GM18507 (cell line): ENCODE measurements at places on chromosomes 16 and 17.

- no peak for DNase-seq
Observed at GRCh38 chr16:78638371-78638770, 538.9 kb downstream of the WWOX start.

GRCh38 chr16:47612711-47613110, 151.6 kb downstream of the PHKB start:
- DNase-seq: no peak

- no peak for DNase-seq
Observed at GRCh38 chr16:2675714-2676113, 6.6 kb upstream of the KCTD5 start.

GRCh38 chr16:30186782-30187555, 3.6 kb downstream of the CORO1A start:
- no peak for DNase-seq

DNA sequence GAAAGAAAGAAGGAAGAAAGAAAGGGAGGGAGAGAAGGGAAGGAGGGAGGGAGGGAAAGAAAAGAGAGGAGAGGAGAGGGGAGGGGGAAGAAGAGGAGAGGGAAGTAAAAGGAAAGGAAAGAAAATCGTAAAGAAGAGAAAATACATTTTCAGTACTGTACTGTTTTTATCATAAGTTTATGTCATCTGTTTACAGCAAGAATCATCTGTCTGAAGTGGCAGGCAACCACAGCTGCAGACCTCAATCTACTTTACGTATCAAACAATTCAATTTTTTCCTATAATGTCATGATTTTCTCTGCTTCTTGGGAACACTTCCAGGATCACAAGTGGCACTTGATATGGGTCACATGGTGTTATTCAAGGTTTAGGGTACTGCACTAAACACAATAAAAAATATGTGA, 58.3 kb downstream of the USP32 start:
- DNase-seq: no peak

DNA sequence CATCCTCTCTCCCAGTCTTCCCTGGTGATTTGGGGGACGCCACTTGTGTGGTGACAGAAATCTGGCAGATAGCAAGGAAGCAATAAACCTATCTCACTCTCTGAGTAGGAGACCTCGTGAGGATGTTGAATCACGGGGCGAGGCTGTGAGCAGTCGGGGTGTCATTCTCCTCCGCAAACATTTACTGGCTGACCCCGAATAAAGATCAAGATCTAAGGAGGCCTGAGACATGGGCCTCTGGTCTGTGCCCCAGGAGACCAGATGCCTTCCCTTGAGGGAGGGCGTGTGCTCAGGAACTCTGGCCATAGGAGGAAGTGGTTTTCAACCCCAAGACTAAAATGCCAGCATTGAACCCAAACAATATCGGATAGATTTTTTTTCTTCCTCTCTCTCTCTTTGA, 53.1 kb downstream of the FOXL1 start:
- no peak for DNase-seq

- DNase-seq: no peak
Observed at GRCh38 chr16:46618516-46618915, 2.7 kb downstream of the SHCBP1 start.

DNA sequence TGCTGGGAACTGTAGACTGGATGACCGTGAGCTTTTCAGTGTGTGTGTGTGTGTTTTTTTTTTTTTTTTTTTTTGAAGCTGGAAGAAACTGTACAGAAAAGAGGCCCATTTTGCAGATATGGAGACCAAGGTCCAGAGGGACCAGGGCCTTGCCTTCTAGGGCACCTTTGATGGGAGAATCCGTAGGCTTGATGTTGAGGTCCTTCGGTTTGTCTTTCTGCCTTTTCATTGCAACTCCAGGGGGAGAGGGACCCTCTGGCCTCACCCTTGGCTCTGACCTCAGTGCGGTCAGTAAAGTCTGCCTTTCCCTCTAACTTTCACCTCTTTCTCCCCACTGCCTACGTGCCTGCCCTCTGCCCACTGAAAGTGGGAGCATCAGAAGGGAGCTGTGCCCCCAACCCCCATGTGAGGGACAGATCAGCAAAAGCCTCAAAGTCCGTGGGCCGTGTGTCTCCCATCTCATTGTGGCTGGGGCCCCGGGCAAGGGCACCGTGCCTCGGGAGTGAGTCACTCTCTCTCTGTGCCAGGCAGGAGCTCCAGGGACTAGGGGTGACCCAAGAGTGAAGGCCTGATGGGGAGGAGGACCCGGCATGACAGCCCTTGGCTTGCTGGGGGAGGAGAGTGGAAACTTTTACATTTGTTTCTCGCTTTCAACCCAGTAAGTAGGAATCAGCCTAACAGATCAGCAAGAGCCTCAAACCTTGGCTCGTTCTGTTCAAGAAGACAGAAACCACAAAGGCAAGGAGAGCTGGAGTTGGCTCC, 123.6 kb downstream of the CMIP start:
- DNase-seq: no peak

- no peak for DNase-seq
Observed at GRCh38 chr16:83552228-83552627, 255.6 kb upstream of the HSBP1 start.

- no peak for DNase-seq
Observed at GRCh38 chr16:84198401-84198800, 7.4 kb downstream of the ADAD2 start.

DNA sequence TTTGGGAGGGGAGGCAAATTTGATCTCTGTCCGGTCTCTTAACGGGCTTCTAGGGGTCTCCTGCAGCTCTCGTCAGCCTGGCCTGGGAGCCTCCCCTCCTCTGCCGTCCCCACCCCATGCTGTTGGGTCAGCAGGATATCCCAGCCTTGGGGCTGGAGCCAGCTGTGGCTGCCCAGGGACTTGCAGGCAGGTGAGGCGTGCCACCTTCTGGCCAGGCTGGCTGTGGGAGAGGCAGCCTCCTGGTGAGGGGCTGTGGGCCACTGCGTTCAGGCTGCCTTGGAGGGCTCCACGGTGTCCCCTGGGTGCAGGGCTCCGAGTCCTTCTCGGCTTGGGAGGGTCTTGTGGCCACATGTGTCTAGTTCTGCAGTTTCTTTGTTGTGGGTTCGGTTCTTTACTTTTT, 34.6 kb downstream of the TBCD start:
- no peak for DNase-seq

DNA sequence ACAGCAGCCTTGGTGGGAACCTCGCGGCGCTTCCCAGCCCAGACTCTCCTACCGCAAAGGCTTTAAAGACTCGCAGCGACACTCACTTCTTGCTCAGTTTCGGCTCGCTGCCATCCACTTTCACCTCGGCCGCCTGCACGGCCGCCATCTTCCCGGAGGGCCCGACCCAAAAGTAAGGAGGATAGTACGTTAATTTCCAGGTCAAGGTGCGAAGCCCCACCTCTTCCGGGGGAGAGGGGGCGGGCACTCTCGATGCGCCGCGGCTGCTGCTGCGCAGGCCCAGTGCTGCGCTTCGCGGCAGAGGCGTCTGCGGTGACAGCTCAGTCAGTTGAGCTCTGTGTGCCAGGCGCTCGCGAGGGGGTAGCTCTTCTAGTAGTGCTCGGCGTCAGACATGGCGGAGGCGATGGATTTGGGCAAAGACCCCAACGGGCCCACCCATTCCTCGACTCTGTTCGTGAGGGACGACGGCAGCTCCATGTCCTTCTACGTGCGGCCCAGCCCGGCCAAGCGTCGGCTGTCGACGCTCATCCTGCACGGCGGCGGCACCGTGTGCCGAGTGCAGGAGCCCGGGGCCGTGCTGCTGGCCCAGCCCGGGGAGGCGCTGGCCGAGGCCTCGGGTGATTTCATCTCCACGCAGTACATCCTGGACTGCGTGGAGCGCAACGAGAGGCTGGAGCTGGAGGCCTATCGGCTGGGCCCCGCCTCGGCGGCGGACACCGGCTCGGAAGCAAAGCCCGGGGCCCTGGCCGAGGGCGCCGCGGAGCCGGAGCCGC, at the start of the genes KARS1 and TERF2IP:
KARS1 (minus strand) TSS at position 174 of the 773 bp plus-strand sequence; CDS start at position 148, 26 bp downstream.
TERF2IP (plus strand) TSS at position 282 of the 773 bp plus-strand sequence; CDS start at position 392, 110 bp downstream.
- DNase-seq: peak; percentile 88

GRCh38 chr16:30121741-30122571, 1.1 kb downstream of the MAPK3 start:
- DNase-seq: no peak

DNA sequence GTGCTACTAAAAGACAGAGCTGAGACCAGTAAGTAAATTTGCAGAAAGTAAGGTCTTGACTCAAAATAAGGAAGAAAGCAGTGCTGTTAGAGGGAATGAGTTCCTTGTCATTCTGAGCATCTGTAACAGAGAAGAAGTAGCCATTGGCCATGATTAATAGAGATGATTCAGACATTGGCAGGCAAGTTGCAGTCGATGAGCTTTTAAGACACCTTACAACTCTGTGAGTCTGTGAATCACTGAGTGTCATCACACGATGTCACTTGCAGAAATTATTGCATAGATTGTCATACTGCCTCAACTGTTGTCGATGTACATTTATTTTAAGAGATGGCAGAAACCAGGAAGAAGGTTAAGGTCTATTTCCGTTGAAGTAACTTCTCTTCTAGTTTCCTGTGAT, 201.1 kb upstream of the CDH13 start:
- no peak for DNase-seq

DNA sequence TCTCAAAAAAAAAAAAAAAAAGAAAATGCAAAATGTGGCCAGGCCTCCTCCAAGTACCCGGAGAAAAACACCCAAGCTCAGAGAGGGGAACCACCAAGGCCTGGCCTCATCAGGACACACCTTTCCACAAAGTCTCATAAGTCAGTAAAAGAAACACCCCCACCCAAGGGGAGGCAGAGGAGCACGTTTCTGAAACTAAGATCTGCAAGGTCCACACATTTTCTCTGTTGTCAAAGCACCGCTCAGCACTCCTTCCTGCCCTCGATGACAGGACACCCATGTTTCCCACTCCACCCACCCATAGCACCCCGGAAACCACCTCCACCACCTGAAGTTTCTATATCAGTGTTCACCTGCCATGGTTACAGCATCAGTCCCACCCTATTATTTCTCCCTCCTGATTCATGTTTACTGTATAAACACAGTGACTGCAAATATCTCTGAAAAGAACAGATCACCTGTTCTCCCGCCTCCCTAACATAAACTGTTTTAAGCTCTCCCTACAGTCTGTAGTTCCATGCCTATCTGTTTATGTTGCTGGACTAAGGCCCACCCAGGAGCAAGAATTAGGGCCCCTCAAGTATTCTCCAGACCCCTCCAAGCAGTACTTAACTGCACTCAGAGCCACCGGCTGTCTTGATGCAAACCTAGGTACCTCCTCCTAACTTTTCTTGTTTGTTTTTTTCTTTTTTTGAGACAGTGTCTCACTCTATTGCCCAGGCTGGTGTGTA, 2.0 kb downstream of the CORO7 start:
- peak; percentile 74 for DNase-seq

- no peak for DNase-seq
Observed at GRCh38 chr16:64428463-64429113, 693.3 kb downstream of the CDH11 start.

- DNase-seq: no peak
Observed at GRCh38 chr16:48152226-48152625, 3.6 kb downstream of the ABCC12 start.

DNA sequence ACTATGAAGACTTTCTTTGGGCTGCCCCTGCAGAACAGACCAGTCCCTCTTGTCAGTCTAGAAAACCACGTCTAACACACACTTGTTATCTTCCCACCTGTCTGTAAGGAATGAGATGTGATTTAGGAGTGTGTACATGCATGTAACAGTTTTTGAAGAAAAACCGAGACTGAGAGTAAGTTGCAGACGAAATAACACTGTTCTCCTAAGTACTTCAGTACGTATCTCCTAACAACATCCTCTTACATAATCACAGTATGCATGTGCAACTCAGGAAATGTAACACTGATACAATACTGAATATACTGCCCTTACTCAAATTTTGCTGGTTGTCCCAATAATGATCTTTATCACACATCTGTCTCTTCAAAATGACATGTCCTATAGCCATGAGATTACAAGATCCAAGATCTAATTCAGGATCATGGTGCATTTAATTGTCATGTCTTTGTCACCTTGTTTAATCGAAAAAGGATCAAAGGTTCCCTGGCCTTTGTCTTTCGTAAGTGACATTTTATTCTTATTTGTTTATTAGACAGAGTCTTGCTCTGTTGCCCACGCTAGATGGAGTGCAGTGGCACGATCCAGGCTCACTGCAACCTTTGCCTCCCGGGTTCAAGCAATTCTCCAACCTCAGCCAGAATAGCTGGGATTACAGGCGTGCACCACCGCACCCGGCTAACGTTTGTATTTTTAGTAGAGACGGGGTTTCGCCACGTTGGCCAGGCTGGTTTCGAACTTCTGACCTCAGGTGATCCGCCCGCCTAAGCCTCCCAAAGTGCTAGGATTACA, 25.6 kb downstream of the CREBBP start:
- DNase-seq: no peak

GRCh38 chr16:80585764-80586163, 45.0 kb downstream of the DYNLRB2 start:
- no peak for DNase-seq

- peak; percentile 38 for DNase-seq
Observed at GRCh38 chr16:81723098-81723723, 55.9 kb upstream of the PLCG2 start.

DNA sequence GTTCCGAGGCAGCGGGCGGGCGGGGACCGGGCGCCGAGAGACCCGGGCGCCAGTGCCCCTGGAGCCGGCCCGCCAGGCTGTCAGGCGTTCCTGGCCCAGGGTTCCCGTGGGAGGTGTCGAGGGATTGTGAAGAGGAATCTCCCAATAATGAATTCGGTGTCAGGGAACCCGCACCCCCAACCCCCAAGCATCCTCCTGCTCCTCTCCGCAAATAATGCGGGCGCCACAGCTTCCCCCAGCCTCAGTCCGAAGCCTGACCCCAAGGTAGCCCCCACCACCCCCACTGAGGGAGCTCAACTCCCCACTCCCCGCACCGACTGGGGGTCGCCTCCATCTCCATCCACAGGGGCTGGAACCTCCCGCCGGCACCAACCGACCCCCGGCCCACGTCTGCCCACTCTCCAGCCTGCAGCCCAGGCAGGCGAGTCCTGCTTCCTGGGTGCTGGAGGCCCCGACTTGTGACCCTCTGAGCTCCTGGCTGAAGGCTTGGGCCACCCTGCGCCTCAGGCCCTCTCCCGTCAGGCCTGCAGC, 641 bp upstream of the CASKIN1 start:
- DNase-seq: no peak
